Stimulated activated CD8-positive, alpha-beta memory T cell treated with anti-CD3 and anti-CD28 coated beads, Interleukin-15, amount 100 ng/mL, for 48 hours (primary cell): ENCODE measurements at places on chromosomes 5 and 9.

GRCh38 chr5:74866596-74867162, 492 bp upstream of the FAM169A start:
- no peak for DNase-seq

DNA sequence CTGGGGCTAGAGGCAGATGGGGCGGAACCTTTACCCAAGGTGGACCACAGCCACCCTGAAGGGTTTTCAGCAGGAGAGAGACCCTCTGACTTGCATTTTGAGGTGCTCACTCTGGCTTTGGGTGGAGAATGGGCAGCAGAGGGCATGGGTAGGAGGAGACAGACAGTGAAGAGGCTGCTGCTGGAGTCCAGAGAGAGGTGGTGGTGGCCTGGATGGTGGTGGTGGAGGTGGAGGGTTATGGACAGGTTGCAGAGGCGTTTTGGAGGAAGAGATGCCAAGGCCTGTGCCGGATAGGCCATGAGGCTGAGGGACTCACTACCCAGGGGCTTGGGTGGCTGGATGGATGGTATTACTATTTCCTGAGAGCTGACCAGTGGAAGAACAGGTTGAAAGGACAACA, 46.1 kb upstream of the CDKN2AIPNL start:
- DNase-seq: no peak

DNA sequence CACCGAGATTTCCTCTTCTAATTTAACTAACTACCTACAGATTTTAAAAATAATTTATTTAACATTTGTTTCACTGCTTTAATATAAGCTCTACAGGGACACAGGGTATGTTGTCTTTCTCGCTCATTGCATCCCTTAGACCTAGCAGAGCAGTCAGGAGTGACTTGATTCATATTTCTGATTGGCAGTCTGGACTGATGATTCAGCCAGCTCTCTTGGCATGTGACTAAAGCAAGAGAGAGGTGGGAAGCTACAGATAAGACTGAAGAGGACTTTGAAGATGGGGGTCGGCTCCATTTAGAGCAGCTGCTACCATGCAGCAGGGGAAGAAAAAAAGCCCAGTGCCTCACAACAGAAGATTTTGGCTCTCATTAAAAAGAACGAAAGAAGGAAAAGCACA, 173.4 kb upstream of the STK32A start:
- no peak for DNase-seq

DNA sequence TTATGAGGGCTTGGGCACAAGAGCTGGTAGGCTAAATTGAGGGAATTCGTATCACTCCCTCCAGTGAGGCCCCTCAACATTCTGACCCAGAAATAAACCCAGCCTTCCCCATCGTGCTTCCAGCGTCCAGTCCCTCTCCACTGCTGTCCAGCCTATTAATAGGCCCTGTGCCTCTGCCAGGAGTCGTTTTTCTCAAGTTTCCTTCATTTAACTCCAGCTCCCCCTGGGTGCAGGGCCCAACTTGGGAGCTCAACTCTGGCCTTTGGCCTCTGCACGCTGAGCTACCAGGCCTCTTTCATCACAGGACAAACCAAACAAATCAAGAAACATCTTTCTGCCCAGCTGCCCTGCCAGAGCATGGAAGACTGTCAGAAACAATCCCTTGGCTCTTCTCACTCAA, 10.0 kb downstream of the HBEGF start:
- DNase-seq: no peak

DNA sequence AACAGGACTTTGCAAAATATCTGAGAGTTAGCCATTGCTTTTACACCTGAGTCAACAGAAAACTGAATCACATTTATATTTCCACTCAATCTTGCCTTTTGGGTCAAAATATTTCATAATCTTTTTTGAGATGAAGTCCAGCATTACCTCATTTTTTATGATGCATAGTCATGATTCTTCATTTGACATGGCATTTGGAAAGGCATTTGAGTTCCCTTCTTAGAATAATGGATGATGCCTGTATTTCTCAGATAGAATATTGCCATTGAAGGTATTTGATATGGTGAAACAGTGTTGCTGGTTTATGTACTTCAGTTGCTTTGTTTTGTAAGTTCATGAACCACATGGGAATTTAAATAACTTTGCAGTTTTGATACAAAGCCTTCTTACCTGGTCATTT, 180.4 kb downstream of the PRR16 start:
- no peak for DNase-seq

DNA sequence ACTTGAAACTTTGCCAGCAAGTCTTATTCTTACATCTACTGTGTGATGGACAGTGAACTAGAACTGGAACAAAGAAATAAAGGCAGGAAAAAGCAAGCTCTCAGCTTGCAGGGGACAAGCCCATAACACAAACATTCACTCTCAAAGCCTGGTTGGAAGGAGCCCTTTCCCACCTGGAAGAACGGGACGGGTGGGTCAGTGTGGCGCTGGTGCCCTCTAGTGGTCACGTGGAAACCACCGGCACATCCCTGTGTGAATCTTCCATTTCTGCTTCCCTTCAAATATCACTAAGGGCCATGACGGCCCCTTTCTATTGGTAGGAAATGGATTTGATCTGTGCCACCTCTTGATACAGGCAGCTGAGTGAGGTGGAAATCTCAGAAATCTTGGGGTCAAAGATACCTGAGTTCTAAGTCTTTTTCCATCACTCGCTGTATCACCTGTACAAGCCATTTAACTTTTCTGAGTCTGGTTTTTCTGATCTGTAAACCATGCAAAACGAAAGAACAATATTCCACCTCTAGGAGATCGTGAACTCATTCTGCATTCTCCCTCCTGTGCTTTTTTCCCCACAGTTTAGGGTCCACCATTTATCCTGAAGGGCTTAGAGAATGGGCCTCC, 211.6 kb downstream of the MSX2 start:
- DNase-seq: peak; percentile 4

DNA sequence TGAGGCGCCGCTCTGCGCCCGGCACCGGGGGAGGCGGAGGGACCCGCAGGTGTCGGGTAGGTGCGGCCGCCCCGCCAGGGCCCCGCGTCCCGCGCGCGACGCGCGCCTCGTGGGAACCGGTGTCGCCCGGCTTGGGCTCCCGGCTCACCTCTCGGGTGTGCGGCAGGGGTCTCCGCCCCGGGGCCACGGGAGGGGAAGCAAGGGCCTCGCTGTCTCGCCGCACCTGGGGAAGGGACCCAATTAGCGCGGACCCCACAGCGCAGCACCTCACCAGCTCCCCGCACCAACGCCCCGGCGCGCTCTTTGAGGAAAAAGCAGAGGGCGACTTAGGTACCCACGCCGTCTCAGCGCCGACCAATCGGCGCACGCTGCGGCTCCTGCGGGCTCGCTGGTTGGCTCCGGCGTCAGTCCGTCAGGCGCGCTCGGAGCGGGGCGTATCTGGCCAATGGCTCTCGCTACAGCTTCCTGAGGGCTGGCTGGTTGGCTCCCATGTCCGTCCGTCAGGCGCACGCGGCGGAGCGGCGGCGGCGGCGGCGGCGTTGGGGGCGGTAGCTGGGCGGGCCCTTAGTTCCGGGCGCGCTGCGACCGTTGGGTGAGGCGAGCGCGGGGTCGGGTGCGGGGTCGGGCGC, at the start of gene TRAF2:
Gene TRAF2 (plus strand): TSS at position 567 of the 629 bp plus-strand sequence. CDS start 12,225 bp downstream, outside the sequence.
- peak; percentile 99 for DNase-seq

GRCh38 chr9:87792831-87793288, 66.9 kb downstream of the CTSL start:
- DNase-seq: peak; percentile 43

DNA sequence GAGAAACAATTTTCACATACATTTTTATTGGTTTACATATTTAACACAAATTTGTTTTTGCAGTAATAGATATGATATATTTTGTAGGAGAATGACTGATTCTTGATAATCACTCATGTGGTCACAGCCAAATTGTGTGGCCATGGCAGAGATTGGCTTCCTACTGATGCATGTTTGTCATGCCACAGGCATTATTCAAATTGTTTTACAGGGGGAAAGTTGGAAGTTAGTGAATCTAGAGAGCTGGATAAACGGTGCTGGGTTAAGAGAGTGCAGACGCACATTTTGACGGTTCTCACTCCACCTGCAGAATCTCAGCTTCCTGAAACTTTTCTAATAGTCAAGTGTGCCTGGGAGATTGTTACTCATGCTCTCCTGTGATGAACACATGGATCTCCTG, 91.1 kb upstream of the FBN2 start:
- no peak for DNase-seq

GRCh38 chr5:57072218-57072892, 101.5 kb upstream of the GPBP1 start:
- DNase-seq: no peak

DNA sequence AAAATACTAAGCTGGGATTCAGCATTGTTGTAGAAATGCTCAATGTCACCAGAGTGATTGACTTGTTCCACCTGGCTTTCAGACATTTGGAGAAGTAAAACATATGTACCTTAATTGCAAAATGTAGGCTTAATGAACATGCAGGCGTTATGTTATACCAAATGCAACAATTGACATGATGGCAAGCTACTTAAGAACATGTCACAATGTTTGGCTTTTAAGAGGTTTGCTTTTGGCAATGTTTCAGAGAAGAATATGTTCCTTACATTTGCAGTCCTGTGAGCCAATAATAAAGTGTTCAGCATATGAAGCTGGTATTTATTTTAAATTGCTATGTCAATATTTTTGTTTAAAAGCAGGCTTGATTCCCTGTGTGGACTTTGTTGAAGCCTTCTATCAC, 111.7 kb upstream of the NUDT12 start:
- DNase-seq: no peak

- DNase-seq: no peak
These were observed 648.5 kb upstream of the WWC1 start for GRCh38 chr5:167642779-167643517.

DNA sequence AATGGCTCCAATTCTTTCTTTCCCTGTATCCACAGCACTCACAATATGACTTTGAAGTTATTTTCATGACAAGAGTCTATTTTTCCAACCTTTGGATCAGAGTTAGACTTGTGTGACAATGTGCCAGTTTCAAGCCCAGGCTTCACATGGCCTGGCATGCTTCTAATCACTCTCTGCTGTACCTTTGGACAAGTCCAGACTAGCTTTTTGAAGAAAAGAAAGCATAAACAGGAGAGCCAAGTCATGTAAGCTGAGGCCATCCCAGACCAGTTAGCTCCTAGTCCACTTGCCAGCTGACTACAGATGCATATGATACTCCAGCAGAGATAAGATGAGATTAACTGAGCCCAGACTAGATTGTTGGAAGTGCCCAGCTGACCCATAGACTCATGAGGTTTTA, 513.6 kb upstream of the C9orf72 start:
- no peak for DNase-seq

DNA sequence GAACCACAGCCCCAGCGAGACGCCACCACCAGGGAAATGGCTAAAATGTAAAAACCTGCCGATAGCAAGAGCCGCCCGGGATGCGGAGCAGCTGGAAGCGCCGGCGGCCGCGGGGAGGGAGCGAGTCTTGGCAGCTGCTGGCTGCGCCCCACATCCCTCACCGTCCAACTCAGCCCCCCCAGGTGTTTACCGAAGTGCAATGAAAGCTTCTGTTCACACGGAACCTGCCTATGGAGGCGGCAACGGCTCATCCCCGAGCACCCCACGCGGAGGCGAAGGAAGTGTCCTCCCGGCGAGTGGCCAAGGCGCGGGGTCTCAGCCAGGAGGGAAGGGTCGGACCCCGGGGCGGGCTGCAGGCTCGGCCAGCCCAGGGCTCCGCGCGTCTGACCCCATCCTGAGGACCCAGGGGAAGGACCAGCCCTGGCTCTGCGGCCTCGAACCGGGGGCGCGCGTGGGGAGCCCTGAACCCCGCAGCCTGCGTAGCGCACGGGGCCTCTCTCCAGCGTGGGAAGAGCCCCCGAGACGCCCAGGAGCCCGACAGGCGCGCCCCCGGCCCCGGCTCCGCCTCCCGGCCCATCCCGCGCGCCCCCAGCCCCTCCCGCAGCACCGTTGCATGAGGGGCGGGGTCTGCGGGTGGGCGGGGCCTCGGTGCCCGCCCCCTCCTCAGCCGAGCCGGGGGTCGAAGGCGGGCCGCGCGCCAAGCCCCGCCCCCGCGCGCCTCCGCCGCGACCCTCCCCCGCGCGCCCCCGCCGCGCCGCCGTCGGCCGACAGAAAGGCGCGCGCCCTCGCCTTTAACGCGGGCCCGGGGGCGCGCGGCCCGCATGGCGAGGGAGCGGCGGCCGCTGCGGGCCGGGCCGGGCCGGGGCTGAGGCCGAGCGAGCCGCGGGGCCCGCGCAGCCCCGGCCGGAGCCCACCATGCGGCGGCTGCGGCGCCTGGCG, at the start of gene DIPK1B:
Gene DIPK1B (plus strand): TSS at position 822 of the 939 bp plus-strand sequence. CDS start 94 bp downstream, at position 916.
- no peak for DNase-seq

DNA sequence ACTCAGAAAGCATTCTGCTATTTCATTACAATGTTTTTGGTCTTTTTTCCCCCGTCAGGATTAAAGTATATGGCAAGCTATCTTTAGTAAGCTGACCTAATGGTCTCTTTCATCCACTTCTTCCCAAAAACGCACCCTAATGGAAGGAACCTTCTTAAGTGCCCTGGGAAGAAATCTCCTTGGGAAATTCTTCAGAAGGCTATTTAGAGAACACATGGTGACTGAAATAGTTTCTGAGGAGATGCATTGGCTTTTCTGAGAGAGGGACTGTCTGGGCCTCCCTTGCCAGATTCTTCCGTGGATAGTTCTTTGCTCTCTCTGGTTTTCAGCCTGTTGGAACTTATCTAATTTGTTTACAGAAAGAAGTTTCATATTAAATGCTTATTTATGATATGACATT, 524.1 kb upstream of the MEF2C start:
- no peak for DNase-seq

DNA sequence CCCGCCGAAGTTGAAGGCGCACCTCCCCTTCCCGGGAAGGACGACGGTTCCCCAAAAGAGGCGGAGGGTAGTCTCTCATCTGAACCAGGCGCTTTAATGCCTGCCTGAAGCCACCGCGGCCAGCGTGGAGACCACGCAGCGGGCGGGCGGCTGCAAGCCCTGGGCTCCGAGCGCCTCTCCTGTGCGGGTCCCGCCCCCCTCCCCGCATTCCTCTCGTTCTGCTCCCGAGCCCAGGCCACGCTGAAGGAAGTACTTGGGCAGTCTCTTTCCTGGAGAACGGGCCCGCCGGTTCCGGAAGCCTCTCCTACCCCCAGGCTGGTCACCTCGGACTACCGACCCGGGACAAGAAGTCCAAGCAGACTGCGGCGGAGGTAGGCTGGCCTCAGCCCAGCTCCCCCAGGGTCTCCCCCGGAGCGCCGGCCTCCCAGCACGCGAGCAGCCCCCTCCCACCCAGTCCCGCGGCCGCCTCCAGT, 571 bp downstream of the PPIC start:
- DNase-seq: no peak

GRCh38 chr5:40841068-40841805, at the start of gene CARD6:
Gene CARD6 (plus strand): TSS chr5:40841367. CDS start chr5:40841383, 16 bp downstream.
- DNase-seq: no peak

DNA sequence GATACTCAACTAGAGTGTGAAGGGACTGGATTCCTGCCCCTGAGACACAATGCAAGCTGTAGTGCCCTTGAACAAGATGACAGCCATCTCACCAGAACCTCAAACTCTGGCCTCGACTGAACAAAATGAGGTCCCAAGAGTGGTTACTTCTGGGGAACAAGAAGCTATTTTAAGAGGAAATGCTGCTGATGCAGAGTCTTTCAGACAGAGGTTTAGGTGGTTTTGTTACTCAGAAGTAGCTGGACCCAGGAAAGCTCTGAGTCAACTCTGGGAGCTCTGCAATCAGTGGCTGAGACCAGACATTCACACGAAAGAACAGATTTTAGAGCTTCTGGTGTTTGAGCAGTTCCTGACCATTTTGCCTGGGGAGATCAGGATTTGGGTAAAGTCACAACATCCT, 2.4 kb downstream of the ZNF483 start:
- no peak for DNase-seq
